ENCODE measurements at places on chromosomes 3 and 15.

GRCh38 chr15:77986891-77987764 lies 90.4 kb downstream of the TBC1D2B start:
- DNase-seq = no peak

DNA sequence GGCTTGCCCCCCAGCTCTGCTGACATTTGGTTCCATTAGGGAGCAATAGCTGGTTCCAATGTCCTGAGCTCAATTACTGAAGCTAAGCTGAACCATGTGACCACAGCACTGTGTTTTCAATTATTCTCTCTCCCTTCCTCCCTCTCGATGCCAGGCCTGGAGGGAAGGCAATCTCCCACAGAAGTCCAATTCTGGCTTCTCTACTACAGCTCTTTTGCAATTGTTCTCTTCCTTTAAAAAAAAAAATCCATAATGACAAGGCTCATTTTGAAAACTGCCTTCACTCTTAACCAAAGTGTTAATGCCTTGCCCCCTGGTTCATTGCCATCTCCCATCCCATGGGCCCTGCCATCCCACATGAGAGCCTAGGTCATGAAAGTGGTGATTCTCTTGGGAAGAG lies 24.8 kb downstream of the IL16 start:
- DNase-seq = no peak

GRCh38 chr3:14861446-14862302 lies 42.9 kb downstream of the FGD5 start:
- DNase-seq = peak; percentile 68

DNA sequence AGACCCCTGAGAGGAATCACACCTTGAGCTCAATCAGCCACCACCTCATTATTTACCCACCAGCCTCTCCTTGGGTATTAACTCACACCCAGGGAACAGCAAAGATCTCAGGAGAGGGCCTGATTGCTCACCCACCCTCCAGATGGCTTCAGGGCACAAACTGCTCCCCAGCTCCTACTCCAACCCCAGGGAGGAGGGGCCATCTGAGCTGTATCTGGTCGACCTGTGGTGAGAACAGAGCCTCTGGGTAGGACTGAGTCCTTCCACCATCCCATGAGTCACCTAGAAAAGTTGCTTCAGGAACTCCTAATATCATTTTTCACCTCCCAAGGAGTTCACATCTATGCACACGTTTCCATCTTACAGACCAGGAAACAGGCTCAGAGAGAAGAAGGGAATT lies 44.8 kb upstream of the HES1 start:
- DNase-seq = peak; percentile 21

DNA sequence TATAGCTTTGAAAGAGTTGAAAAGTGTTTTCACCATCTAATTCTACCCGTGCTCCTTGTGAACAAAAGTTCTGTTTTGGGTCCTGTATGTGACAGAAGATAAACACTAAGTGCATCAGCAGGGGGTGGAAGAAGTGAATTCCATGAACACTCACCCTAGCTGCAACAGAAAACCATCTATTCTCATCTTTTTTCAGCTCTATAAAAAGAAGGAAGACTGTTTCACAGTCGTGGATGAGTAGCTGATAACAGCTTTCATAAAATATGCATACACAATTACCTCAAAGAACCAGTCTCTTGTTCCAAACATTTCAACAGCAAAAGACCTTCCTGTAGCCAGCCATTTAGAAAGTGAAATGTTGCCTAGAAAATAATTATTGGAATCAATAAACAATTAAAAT lies 281.7 kb upstream of the RASGRP1 start:
- DNase-seq = no peak

Measured in suppressor macrophage treated with lipopolysaccharide for 1 hour (primary cell).